MG63 (cell line): ENCODE measurements at places on chromosomes 5 and 9. TPM values are rescaled to one million over a fixed set of nuclear protein-coding genes. Genes with fewer than 3 reads are reported as not detected.

DNA sequence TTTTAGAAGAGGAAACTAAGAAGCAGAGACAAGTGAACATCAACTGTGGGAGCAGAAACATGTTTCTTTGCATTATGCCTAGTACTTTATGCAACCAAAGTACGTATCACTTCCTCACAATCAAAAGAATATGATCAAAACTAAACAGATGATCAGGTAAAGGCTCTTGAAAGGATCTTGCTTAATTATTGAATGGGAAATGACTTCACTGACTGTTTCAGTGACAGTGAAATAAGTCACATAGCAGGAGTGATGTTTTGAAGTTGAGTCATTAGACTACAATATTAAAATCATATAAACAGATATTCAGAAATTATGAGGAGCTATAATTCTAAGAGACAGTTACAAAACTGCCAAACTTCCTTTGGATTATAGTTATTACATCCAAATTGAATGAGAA, 527.3 kb downstream of the MTRR start:
- no peak for DNase-seq

The ITGA2 gene
- 0.95 and 2.6 TPM in 2 replicates for total RNA-seq

The ADRA1B gene
- total RNA-seq: 0.25 and 0.56 TPM in 2 replicates

DNA sequence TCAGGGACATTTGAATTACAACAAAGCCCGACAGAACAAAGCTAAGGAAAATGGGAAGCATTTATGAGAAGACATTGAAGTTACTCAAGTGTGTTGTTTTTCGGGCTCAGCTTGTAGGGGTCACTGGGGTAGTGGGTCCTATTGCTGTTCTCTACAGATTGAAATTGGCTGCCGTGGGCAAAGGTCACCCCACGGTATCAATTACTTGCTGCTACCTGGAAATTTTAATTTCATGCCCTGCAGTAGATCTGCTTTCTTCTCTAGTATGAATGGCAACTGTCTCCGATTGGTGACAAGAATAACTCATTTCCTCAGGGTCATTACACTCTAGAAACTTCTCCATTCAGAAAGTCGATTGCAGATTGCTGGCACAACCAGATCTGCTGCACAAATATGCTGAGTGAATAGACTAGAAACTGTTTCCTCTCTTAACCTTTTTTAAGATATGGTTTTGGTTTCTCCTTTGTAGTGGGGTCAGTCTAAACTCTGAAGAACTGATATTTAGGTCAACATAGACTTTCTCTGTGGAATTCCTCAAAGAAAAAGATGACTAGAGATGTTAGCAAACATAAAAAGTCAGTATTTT, 454.1 kb downstream of the ARHGEF28 start:
- DNase-seq: no peak

- DNase-seq: no peak
Measured at GRCh38 chr5:60259730-60260129, 366.2 kb upstream of the PDE4D start.

DNA sequence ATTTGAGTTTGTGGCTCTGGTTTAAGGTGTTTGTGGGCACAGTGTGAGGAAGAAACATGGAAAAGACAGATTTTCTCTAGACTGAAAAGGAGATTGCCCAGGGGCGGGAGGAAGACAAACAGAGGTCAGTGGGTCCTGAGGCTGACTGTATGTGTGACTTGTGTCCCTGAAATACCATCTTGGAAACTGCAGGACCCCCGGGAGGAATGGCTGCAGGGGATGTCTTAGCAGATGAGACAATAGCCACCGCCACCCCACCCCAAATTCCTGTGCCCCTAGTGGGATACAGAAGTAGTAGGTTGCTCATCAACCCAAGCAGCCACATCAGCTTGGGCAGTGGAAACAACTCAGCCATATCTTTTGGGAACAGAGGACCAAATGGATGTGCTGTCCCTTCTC, 1.7 kb upstream of the PSAT1 start:
- no peak for DNase-seq

DNA sequence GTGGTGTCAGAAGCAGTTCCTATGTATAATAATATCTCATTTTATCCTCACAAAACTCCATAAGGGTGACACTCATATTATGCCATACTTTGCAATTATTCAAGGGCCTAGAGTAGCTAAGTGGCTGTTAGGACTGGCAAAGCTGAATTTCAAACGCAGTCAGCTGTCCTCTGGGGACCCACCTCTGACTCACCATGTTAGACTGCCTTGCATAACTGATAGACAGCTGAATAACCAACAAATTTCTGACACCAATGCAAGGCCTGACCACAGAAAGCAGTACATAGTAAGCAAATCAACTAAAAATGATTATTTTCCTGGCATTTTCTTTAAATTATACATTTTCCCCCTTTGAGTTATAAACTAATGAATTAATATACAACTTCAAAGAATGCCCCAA, 251.6 kb upstream of the PTGER4 start:
- peak; percentile 23 for DNase-seq

GRCh38 chr9:107688728-107689127, 199.2 kb upstream of the KLF4 start:
- no peak for DNase-seq

The KIF12 gene
- not detected in 2 replicates for total RNA-seq

- peak; percentile 95 for DNase-seq
Measured at GRCh38 chr5:77491783-77492652, at the start of gene WDR41. Gene WDR41, minus strand, starts transcription at chr5:77492316. Its CDS starts 96 bp downstream, at chr5:77492220.

The SLC6A18 gene
- not detected in 2 replicates for total RNA-seq

GRCh38 chr9:136990242-136990911, 1.8 kb upstream of the PAXX start:
- no peak for DNase-seq

DNA sequence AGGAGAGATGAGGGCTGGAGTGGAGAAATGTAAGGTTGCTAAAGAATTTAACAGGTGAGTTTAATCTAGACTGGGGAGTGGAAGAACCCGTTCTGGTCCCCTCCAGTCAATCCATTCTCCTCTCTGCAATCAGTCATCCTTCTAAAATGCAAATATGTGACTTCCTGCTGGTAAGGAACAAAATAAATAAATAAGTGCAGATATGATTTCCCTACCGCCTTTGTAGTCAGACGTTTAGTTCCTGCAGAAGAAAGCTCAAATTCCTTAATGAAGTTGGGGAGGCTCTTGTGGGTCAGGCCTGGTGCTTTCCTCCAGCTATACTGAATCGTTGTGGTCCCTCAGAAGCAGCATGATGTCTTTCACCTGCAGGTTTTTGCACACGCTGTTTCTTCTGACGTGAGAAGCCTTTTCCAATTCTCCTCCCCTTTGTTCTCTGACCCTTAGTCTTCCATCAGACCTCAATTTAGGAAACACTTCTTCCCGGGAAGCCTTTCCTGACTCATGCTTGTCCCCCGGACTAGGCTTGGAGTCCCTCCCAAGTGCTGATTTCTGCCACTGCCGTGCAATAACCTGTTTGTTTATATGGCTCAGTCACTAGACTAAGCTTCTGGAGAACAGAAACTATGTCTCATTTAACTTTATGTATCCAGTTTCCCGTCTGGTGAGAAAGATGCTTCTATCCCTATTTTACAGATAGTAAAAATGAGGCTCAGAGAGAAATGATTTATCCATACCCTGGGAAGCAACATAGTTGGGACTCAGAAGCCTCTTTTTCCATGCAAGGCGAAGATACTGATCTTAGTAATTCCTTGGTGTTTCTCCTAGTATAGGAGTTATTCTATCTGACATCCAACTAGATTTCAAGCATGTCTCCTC, 1.3 kb downstream of the ATP6V1G1 start:
- peak; percentile 38 for DNase-seq

DNA sequence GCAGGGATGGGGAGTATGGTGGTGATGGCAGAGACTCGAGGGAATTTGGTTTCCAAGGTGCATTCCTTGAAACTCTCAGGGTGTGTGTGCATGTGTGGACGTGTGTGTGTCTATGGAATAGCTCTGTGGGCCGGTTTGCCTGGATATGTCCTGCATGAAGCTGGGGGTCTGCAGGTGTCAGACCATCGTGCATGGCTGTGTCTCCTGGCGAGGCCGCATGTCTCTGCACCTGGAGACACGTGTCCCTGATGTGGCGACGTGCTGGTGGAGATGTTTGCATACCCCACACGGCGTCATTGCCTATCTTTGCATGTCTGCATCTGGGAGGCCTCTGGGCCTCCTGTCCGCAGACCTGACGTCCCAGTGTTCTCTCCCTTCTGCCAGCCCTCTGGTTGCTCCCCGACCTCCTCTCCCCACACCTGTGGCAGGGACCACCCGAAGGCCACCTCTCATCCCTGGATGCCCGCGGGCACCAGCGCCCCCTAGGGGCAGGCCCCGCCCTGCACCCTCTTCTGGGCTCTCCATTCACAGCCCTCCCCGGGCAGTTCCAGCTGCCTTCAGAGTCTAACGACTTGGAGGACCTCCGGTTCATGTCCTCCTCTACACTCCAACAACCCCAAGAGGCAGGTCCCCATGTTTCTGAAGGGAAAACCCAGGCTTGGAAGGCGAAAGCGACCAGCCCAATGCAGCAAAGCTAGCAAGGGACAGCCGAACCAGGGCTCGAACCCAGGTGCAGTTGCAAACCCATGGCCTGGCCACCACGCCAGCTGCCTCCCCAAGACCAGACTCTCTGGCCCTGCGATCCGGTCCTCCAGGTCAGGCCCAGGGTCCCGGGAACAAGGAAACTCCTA, 88.6 kb downstream of the LMX1B start:
- peak; percentile 23 for DNase-seq

DNA sequence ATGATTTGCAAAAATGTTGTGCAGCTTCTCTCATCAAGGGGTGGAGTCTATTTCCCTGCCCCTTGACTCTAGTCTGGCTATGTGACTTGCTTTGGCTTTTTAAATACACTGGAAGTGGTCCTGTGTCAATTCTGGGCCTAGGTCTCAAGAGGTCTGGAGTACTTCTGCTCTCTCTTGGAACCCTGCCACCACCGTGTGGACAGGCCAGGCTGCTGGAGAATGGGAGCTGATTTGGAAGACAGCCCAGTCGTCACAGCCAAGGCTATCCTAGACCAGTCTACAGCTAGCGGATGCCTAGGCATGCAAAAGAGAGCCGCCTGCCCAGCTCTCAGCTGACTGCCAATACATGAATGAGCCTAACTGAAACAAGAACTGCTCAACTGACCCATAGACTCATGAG, 56.7 kb upstream of the CLINT1 start:
- peak; percentile 65 for DNase-seq

The PTGES gene
- total RNA-seq: 0.23 TPM in 1 of 2 replicates, not detected in the other

DNA sequence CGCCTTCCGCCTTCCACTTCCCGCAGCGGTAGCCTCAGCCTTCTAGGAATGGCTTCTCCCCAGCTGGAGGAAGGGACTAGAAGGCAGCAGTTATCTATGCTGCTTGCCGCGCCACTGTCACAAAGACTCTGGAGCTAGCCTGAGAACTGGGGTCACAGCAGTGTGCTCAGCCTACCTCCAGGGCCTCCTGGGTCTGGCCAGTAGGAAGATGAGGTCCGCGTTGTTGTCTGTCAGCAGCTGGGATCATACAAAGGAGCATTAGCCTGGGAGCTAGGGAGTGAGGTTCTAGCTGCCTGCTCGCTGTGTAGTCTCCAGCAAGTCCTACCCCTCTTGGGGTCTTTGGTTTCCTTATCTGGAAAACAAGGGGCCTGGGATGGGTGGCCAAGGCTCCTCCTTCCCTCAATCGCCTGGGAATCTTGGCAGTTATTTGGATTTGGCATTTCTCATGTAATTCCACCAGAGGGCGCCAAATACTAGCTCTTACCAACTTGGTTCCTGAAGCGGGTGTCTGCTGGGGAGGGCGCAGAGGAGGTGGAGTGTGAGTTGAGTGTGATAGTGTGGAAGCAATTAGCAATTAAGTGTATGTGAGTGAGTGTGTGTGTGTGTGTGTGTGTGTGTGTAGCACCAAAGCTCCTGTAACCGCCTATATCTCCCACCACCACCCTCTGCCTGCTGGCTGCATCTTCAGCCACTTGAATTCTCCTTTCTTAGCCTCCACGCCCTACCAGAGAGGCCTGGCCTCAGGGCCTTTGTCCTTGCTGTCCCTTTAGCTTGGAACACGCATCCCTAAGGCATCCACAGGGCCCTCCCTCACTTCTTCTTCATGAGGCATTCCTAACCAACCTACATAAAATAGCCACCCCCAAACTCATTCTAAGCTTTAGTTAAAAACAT, 97.1 kb downstream of the ENTREP1 start:
- DNase-seq: peak; percentile 12

GRCh38 chr9:9341203-9341602, 1271.6 kb downstream of the PTPRD start:
- DNase-seq: no peak

- no peak for DNase-seq
Measured at GRCh38 chr9:78777747-78778146, 480.8 kb downstream of the PSAT1 start.

The CCNH gene
- 63.4 and 69.1 TPM in 2 replicates for total RNA-seq

DNA sequence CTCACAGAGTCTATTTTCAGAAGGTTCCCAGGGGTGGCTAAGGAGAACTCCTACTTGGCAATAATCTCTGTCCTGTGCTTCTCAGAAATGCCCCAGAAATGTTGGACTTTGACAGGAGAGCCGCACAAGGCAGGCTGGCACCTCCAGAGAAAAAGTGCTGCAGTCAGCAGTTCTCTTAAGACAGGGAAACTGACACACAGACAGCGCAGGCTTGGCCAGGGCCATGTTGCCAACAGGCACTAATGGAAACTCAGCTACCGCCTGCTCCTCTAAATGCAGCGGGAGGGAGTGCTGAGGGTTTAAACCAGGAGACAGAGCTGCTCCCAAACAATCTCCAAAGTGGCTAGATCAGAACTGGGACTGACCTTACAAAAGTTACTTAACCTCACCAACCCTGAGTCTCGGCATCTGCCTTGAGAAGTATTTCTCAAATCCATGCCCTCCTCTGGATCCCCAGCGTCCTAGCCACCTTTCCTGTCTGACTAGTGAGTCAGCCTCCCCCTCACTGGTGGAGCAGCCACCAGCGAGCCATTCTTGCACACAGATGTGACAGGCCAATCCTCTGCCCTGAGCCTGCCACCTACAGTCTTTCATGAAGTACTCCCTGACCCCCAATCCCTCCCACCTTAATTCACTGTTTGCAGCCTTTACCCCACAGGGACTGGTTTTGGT, 186.4 kb downstream of the CDK5RAP2 start:
- no peak for DNase-seq

GRCh38 chr5:98769210-98769958, 4.1 kb upstream of the RGMB start:
- peak; percentile 67 for DNase-seq
